ENCODE measurements at places on chromosomes 12 and 14.

DNA sequence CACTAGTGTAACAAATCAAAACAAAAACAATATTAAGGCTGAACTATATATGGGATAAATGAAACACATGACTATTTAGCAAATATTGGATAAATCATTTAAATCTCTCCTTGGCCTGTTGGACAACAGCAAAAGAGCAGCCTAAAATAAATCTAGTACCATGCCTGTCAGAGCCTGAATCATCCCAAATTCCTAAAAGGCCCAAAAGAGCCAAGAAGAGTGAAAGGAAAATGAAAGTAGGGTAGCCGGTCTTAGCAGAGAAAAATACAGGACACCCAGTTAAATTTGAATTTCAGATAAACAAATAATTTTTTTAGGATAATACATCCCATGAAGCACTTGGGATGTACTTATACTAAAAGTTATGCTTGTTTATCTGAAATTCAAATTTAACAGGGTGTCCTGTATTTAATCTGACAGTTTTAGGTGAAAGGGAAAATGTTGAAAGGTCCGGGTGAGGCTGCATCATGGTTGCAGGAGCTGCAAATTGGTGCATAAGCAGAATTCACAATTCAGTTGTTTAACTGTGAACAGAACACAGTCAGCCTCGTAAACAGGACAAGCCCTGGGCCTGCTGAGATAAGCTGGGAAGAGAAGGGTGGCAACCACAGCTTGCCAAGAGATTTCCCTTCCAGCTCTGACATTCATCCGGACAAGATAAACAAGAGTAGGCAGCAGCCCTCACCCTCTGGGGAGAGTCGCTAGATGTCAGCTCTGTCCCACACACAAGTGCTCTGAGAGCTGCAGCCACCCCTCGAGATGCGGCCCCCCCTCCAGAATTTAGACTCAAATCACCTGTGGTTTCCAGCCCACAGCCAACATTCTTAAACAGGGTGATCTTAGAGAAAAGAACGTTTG lies 30.3 kb downstream of the DMAC2L start:
- no peak for DNase-seq

GRCh38 chr14:32079264-32079663 lies 2.2 kb downstream of the ARHGAP5 start:
- no peak for DNase-seq

- DNase-seq: no peak
Observed at GRCh38 chr14:42112108-42112507, 505.4 kb downstream of the LRFN5 start.

DNA sequence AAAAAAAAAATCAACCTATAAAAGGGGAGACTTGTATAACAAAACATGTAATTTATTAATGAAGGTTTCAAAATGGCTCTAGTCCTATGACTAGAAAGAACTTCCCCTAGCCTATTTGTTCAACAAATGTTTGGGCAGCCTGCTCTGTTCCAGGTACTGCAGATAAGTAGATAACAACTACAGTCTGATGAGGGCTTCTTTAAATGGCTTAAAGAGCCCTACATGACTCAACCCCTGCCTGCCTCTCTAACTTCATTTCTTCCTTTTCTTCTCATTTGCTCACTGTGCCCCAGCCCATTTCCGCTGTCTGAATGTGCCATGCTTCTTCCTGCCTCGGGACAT lies 21.5 kb downstream of the ALDH6A1 start:
- DNase-seq: no peak

DNA sequence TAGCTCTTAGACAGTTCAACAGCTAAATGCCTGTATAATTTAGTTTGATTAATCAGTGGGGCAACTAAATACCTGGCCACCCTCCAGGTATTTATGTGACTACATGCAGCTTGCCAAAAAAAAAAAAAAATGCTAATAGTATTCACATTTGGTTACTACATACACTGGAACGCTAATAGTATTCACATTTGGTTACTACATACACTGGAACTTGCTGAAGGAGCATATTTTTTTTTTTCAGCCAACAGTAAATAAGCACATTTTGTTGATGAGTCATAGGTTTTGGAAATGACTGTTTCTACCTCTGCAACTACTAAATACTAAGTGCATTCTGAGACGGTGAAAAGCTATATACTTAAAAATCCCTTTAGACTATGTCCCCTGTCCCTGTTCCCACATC lies 1172.3 kb downstream of the LRFN5 start:
- DNase-seq: no peak

Data from activated CD8-positive, alpha-beta memory T cell treated with anti-CD3 and anti-CD28 coated beads, Interleukin-2, amount 50 U/mL, for 48 hours (primary cell).